ENCODE measurements at places on chromosomes 6 and 20.

DNA sequence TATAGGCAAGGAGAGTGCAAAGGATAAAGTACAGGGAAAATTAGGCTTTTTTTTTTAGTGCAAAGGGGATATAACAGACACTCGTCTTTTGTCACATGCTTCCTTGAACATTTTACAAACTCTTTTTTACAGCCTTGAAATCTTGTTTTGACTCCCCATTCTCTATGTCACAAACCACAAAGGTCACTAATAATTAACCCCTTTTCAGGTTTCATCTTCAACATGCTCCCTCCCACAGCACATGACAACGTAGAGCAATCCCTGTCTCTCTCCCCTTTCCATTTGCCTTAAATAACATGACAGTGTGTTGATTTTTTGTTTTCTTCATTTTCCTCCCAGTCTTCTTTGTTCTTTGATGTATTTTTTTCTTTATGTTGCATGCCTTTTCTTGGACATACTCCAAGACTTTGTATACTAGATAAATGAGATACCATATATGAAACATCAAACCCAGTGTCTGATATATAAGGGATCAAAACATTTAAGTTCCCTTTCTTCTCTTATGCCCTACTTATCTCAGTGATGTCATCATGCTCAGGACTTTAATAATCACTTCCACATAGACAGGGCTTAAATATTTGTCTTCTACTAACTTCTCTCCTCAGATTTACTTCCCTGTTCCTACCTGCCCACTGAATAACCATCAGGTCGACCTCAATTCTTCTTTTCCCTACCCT, 378.7 kb upstream of the HSF2 start:
- DNase-seq = no peak

DNA sequence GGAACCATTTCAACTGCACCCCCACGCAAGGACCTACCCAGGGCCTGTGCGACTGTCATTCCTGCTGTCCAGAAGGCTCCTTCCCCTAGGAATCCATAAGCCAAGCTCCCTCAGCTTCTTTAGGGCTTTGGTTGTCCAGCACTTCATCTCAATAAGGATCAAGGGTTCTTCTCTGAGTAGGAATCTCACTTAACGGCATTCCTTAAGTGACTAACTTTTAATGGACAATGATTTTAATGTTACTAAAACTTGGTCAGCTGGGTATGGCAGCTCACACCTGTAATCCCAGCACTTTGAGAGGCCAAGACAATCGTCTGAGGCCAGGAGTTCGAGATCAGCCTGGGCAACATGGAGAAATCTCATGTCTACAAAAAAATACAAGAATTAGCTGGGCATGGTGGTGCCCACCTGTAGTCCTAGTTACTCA, 13.4 kb downstream of the UBE2V1 start:
- no peak for DNase-seq

DNA sequence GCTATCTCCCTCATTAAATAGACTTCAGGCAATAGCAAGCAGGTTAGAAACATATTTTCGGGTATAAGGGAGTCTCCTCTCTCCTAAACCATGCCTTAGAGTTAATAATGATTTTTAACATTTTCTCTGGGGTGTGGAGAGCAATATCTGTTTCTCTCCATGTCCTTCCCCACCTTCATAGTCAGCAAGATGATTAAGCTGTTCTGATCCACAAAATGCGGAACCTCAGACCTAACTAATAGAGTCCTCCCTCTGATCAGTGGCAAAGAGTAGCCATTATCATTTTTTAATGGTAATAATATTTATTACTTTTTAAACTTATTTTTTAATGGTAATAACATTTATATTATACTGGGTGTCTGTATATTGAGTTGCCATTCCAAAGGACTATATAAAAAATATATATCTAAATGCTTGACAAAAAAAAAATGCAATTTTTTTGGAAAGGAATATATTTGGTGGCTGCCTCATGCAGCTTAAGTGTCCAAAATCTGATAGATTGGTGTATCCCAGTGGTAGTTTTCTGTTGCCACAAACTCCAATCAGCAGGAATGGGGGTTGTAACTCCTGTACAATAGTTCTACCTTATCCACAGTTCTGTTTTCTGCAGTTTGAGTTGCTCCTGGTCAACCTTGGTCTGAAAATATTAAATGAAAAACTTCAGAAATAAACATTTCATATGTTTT, 14.0 kb upstream of the BTN3A2 start:
- no peak for DNase-seq

DNA sequence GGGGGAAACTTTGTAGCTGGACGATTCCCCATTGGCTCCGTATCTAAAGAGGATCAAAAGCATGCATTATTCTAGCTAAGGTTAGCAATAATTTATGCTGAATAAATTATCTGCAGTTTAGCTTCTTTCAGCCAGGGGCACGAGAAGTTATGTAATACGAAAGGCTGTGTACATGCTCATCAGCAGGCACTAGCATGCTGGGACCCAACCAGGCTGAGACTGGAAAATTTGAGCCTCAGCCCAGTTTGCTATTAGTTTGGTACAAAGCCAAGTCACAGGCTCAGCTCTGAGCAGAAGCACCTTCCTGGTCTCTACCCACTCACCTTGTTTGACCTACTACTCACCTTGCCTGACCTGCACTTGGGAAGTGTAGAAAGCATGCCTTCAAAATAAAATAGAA, 328.1 kb upstream of the ARID1B start:
- no peak for DNase-seq

- DNase-seq = no peak
Measured at GRCh38 chr20:44614525-44614924, 32.1 kb downstream of the PKIG start.

- peak; percentile 55 for DNase-seq
Measured at GRCh38 chr6:119347466-119348095, 2.0 kb downstream of the MAN1A1 start.

- no peak for DNase-seq
Measured at GRCh38 chr20:370977-371754, 9.4 kb upstream of the TRIB3 start.

- DNase-seq = no peak
Measured at GRCh38 chr20:17910828-17911294, 57.7 kb downstream of the SNX5 start.

GRCh38 chr6:322259-322930, 30.1 kb downstream of the DUSP22 start:
- DNase-seq = no peak

- DNase-seq = no peak
Measured at GRCh38 chr6:125558907-125559306, 190.5 kb upstream of the HEY2 start.

DNA sequence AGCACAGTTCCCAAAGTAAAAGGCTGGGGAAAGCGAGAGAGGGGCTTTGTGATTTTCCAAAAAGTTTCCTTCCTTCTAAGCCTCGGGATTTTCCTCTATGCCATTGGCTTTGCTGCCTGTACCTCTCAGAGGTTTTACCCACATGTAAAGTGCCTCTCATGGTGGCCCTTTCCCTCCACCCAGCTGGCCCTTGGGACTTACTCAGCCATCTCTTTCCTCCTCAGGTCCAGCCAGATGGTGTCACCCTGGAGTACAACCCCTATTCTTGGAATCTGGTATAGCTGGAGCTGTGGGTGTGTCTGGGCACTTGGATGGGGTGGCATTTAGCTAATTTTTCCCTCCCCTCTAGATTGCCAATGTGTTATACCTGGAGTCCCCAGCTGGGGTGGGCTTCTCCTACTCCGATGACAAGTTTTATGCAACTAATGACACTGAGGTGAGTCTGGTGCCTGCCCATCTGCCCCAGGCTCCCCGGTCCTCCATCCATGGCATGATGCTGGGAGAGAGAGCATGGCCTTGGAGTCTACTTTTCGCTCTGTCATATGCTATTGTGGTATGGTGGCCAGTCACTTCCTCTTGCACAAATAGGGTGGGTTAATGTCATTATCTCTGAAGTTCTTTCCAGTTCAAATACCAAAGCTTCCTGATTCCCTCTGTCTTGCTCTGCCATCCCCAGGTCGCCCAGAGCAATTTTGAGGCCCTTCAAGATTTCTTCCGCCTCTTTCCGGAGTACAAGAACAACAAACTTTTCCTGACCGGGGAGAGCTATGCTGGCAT, 1.1 kb downstream of the CTSA start:
- no peak for DNase-seq

GRCh38 chr6:108877046-108877751, 29.0 kb downstream of the ARMC2 start:
- no peak for DNase-seq

GRCh38 chr6:141110481-141110880, 1022.2 kb upstream of the GJE1 start:
- DNase-seq = no peak

- no peak for DNase-seq
Measured at GRCh38 chr6:165443462-165443861, 134.1 kb upstream of the C6orf118 start.

DNA sequence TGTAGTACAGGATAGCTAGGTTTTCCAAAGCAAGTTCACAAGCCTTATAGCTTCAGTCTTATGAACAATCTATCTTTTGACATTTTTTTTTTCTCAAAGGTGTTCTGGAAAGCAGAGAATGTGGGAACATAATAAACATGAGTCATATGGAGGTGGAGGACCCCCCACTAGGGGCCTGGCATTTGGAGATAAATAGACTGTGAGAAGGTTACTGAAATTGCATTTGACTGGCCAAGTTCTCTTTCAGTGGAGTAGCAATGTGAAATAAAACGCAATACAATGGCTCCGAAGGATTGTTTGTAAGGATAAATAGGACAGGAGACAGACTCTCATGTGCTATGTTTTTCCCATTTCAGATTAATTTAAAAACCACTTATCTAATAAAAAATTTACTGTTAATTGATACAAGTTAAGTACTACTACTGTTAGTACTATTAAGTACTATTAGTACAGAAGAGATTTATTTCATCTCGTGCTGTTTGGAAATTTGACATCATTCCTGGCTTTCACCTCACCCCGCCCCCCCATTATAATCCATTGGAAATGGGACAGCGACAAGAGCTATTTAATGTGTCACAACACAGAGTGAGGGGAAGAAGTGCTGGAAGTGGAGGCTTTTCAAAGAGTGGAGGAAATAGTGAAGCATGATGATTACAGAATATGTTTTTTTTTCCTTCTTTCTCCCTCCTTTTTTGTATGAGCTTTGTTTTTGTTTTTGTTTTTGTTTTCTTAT, 122.6 kb upstream of the ID4 start:
- DNase-seq = no peak

- DNase-seq = no peak
Measured at GRCh38 chr20:1013566-1014340, 11.6 kb upstream of the RSPO4 start.

DNA sequence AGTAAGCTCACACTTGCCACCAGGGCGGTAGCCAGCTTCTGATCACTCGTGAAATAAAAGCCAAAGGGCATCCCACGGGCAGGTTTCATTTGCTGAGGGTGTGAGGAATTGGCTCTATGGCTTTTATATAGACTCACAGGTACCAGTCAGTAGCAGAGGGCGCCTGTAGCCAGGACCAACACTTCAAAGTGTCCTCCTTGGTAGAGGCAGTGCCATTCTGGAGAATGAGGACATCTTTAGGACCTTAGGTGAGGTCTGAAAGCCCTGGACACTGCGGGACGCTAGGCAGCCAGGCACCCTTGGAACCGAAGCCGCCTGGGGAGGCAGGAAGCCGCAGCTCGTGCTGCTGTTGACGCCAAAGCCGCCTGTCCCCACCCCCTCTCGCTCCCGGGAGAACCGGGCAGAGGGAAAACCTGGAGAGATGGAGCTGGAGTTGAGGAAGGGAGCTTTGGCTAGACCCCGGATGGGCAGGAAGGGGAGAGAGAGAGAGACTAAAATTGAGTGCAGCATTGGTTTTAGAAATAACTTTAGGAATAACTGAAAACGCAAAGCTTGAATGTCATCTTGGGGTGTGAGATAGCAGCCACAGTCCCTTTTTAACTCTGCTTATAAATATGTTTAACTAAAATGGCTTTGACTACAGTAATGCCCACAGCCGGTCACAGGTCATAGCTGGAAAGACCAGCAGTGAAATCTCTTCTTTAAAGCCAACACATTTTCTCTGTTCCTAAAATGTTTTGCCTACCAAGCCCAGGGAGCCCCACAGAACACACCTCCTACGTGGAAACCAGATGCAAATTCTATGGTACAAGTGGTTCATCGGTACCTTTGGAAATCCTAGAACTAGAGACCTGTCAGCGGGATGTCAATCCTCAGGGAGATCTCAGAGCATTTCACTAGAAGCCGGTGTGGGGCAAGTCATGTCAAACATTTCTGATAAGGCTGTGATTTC, 128.5 kb upstream of the CDYL start:
- DNase-seq = peak; percentile 72

DNA sequence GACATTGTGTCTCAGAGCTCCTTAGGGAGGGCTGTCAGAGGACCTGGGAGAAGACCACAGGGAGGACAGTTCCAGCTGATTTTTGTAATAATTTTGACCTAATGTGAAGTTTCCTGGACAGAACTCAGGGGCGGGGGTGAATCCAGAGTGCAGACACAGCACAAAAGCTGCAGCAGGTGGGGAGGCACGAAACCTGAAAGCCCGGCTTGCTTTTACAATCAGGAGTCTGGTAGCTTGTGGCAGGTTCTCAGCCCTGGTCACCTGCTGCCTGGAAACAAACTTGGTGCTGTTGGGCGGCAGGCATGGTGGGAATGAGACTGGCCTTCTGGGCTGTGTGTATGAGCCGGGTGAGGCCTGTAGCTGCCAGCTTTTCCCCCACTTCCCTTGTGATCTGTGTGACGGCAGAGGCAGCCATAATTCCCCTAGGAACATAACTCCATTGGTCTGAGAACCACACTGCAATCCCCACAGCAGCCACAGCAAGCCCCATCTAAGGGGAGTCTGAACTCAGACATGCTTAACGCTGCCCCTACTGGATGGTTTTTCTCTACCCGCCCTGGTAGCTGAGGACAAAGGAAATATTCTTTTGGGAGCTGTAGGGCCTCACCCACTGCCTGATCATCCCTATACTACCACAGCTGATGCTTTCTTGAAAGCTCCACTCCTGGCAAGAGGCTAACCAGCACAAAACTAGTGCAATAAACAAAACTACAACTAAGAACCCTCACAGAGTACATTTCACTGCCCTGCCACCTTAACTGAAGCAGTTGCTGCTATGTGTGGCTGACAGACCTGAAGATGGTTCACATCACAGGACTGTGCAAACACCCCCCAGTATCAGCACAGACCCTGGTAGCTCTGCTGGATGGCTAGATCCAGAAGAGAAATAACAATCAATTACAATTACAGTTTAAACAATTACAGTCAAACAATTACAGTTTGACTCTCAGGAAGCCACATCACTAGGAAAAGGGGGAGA, 1055.1 kb upstream of the GJE1 start:
- no peak for DNase-seq

DNA sequence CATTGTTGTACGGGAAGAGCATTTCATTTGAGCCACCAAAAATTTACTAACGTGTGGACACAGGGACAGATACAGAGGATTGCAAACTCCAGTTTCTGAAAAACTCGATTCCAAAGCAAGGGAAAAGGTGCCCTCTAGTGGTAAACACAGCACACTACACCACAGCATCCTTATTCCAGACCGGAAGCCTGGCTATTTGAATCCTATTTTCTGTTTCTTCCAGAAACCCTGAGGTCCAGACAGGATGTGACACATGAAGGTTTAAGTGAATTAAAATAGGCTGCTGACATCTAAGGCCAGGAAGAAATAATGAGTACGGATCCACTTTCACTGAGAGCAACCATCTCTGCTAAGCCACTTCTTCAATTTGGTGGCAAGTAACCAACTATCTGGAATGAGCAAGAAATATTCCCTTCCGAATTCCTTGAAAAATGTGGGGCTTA, 31.8 kb upstream of the GMPR start:
- peak; percentile 48 for DNase-seq

GRCh38 chr6:4703382-4703781, 72.8 kb upstream of the CDYL start:
- DNase-seq = no peak

- peak; percentile 3 for DNase-seq
Measured at GRCh38 chr20:64100566-64100888, 6.8 kb downstream of the NPBWR2 start.

GRCh38 chr20:63702036-63702665, 5.6 kb downstream of the ARFRP1 start:
- DNase-seq = peak; percentile 30

- DNase-seq = no peak
Measured at GRCh38 chr6:108598305-108598863, 37.7 kb downstream of the FOXO3 start.

Data from BE2C (cell line).